ENCODE measurements at places on chromosomes 12 and 14.

GRCh38 chr12:111267144-111267543, 101.8 kb downstream of the PHETA1 start:
- DNase-seq, result no peak

- no peak for DNase-seq
These were observed 340.6 kb downstream of the PRKD1 start for GRCh38 chr14:29587046-29587445.

DNA sequence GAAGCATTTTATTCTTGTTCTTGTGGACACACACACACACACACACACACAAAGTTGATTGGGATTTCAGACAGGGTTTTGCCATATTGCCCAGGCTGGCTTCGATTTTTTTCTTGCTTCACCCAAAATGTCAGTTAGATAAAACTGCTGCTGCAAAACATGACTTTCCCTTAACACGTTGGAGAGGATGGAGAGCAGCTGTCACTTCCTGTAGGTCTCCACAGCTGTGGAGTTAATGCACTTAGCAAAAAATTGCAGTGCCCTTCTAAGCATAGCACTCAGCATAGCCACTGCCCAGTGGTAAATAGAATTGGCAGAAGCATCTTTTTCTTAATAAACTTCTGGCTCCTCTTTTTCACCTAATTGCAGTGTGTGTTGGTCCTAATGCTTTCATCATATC, 54.5 kb downstream of the PDZRN4 start:
- DNase-seq, result no peak

- DNase-seq, result no peak
These were observed 40.1 kb downstream of the CACNA1C start for GRCh38 chr12:2092890-2093289.

DNA sequence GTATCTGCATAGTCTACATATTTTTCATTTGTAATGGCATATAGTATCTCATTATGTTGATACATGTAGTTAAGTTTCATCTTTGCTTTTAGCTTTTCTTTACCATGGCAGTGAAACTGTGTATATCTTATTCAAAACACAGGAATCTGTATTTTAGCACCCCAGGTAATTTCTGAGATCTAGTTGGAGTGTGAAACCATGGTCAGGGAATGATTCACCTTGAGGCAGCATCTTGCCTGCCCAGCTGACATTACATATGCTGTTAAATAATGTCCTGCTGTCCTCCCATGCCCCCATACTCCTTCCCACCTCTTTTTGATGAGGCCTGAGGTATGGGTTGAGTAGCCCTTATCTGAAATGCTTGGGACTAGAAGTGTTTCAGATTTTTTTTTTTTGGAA, 125.4 kb upstream of the ATF1 start:
- no peak for DNase-seq

- DNase-seq, result no peak
These were observed 18.6 kb upstream of the DCAF5 start for GRCh38 chr14:69171569-69171968.

All from SK-N-MC (cell line).